ENCODE measurements at places on chromosomes 1 and 21. TPM values are rescaled to one million over a fixed set of nuclear protein-coding genes. Genes with fewer than 3 reads are reported as not detected.

- no peak for DNase-seq
Measured at GRCh38 chr1:52554756-52555155, 1.9 kb upstream of the TUT4 start.

GRCh38 chr1:41540886-41541591, 56.6 kb upstream of the EDN2 start:
- DNase-seq: no peak

DNA sequence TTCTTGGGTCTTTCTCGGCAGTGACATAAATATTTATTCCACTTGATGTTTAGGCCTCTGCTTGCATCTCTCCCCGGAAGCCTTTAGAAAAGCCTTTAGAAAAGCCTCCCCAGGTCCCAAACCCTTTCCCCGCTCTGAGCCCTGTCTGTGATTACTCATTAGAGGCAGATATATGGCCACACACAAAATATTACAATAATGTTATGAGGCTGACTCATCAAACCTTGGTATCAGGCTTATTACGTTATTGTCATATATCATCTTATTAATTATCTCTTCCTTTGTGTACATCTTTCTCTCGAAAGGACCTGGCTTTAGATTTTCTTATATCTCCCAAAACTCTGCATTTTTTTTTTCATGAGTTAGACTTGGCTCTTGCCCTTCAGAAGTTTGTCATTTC, 69.5 kb downstream of the FGGY start:
- DNase-seq: no peak

DNA sequence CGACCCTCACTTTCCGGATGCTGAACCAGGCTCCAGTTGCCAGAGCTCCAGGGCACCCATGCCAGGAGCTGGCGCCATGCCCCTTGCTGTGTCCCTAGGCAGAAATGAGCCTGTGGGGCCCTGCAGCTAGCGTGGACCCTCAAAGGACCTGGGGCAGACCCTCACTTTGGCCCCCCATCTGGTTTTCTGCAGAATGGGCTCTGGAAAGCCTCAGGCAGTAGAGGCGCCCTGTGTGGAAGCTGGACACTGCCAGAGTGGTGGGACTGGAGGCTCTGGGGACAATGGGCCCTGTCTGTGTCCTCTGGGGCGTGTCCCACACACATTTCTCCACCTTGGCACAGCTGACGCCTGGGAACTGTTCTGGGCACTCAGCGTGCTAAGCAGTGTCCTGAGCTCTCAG, 6.3 kb upstream of the AURKAIP1 start:
- no peak for DNase-seq

- DNase-seq: no peak
Measured at GRCh38 chr1:227092069-227092468, 152.0 kb downstream of the COQ8A start.

DNA sequence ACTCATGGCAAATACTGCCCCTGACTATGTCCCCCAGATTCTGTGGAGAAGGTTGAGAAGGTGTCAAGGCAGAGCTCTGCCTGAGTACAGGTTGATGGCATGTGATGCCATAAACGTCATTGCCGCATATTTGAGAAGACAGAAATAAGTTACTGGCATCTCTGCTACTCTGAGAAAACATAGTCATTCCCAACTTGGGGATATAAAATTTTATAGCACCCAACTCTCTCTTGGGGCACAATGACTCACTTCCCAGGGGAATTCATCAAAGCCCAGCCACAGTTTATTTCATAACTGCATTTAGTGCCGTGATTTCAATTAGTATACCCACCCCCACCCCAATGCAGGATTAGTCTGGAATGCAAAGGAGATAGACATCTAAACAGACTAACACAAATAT, 101.9 kb upstream of the TNR start:
- DNase-seq: no peak

Gene PGLYRP4
- total RNA-seq: not detected

Gene MAN1C1
- total RNA-seq: 13.8 TPM
